AG08395 (cell line): ENCODE measurements at places on chromosomes 7 and 10.

- no peak for DNase-seq
These were observed 619.9 kb downstream of the TYW1 start for GRCh38 chr7:67616517-67616916.

- DNase-seq, result no peak
These were observed 667 bp downstream of the KLLN start for GRCh38 chr10:87862679-87863052.

DNA sequence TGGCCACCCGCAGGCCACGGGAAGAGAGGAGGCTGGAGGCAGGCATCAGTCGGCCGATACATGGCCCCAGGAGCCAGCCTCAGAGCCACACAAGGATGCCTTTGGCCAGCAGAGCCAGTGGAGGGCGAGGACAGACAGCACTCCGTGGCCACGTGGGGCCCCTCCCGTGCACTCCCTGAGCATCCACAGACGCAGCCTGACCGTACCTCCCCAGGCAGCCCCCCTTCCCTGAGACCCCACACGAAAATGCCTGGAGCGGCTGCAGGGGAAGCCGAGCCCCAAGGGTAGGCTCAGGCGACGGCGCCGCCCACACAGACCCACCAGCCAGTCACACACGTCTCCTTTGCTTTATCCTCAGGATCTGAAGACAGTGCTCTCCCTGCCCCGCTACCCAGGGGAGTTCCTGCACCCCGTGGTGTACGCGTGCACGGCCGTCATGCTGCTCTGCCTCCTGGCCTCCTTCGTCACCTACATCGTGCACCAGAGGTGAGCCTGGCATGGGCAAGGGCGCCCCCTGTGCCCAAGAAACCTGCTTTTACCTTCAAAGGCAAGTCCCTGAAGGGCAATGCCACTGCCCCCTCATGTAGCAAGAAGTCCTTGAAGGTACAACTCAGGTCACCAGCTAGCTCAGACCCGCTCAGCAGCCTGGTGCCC is 9.0 kb downstream of the ADGRA1 start:
- no peak for DNase-seq

- DNase-seq, result no peak
These were observed 86.1 kb downstream of the EGFR start for GRCh38 chr7:55104712-55105433.

DNA sequence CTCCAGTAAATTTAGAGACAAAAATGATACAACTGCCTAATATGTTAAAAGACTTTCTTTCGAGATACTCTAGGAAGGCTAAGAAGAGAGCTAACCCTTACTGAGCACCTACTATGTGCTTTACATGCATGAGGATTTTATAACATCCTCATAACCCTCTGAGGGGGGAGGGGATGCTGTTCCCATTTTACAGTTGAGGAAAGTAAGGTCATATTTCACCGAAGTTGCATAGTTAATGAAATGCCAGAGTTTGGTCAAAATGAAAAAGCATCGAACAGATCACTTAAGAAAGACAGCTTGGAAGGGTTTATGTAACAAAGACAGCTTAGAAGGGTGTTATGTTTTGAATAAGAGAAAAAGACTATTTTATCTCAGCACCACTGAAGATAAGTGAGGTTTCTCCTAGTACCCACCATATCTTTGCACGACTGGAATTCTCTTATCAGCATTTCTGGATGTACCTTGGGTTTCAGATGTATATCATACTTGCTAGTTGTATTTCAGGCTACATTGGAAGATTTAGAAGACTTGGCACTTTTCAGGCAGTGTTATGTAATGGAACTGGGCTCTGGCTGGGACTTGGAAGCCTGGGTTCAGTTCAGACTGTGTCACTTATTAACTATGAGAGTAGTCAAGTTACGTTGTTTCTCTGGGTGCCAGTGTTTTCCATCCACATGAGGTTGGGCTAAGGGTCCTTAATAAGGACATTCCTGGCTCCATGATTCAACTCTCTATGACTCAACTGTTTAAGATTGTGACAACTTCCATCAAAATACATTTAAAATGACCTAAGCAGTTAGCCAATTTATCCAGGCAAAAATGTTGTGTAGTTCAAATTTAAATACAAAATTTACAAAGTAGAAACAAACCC is 6.0 kb downstream of the RHOBTB1 start:
- peak; percentile 40 for DNase-seq
